ENCODE measurements at places on chromosomes 13 and 19.

DNA sequence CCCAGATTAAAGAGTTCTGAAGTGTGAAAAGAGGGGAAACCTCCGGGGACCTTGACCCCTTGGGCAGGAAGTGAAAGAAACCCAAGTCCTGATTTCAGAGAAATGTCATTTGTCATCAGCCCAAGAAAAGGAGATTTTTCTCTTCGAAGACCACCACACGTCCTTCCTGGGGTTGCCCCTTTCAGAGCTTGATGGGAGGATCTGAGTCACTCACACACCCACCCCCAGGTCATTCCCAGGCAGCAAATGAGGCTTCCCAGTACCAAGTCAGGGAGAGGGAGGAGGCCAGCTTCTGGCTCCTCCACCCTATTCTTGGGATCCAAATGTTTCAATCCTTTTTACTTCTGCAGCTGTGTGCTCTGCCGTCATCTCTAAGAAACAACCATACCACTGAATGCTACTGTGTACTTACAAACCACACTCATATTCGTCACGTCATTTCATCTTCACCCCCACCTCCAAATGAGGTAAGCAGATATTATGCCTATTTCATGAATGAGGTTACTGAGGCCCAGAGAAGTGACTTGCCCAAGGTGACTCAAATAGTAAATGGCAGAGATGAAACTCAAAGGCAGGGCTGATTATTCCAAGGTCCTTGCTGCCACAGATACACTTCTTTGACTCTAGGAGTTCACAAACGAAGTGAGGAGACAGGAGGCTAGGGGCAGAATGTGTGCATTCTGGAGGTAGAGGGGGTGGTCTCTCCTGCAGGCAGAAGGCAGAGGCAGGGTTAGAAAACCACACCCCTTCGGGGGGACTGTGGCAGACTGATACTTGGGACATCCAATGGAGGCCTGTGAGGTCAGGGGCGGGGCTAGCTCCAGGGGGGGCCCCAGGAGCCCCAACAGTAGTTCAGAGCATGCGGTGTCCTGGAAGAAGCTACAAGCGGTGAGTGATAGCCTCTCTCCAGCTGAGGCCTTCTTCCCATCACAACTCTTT lies 5.0 kb upstream of the KMT2B start:
- peak; percentile 2 for ATAC-seq

GRCh38 chr13:100581504-100581903 lies 7.1 kb downstream of the GGACT start:
- ATAC-seq = no peak

DNA sequence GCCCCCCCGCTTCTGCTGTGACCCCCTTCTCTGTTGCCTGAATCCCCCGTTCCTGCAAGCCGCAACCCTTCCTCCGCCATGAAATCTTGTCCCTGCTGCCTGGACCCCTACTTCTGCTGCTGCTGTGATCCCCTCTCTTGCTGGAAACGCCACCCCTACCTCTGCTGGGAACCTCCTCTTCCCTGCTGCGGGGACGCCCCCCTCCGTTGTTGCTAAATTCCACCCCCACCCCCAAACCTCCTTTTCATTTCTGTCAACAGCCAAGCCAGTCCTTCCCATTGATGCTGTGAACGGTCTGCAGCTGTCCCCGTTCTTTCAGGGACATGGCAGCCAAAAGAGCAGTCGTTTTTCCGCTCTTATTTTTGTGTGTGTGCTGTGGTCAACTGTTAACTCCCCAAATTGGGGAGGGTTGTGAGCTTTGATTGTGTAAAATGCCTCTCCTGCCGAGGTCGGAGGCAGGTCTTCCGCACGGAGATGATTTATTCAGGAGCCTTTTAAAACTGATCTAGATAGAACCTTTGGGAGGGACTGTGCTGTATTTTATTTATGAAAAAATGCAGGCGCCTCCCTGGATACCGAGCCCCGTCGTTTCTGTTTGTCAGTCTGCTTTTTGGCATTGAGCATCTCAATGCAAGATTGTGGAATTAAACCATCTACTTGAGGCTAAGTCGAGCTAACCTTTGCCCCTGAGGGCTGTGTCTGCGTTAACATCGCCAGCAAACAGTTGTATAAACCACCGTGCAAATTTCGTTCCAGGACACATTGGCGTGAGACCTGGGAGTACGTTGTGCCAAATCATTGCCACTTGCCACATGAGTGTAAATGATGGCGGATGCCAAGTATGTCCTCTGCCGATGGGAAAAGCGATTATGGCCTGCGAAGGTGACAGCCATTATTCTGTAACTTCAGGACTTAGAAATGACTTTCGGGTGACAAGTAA lies 27.9 kb upstream of the NDUFS7 start:
- peak; percentile 49 for ATAC-seq

DNA sequence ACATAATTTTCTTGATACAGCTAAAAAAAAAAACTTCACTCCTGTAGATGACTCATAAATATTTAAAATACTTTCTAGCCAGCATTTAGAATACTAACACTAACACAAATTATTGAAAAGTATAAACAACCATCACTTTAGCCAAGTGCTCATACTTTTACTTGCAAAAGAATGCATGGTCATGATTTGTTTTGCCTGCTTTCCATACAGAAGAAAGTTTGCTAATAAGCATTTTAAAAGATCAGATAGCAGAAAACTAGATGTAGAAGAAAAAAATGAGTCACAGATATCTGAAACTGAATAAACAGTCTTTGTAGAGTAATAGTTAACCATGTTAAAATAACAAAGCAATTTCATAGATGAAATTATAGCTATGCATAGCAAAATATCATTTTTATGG lies 2280.4 kb upstream of the PCDH20 start:
- no peak for ATAC-seq

DNA sequence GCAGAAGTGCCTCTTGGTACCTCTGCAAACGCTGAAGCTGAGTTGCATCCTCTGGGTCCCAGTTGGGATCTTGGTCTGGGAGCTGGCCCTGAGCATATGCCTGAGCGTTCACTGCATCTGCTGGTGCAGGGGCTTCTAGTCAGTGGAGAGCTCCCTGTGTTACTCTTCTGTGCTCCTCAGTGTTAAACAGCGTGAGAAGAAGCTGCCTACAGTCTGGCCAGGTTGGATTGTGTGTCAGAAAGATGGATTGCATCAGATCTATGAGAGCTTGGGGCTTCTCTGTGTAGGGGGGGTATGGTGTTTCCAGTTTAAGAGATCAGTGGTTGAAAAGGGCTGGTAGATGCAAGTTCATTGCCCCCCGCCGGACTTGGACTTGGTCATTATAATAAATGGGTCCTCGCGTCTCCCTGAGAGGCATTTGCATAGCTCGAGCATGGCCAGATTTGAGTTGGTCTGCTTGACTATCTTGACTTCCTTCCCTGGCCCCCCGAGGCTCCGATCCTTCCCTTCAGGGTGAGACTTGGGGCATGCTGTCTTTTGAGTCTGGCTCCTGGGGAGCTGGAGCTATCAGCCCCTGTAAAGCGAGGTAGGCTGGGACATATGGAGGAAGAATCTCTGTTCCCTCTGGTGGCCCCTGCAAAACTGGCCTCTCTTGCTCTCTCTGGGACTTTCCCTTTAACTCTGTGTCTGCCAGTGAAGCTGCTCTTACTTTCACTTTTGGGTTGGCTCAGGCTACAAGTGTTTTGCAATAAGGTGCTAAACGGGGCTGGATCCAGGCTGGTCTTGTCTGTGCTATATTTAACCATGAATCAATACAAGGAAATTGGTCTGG lies 52.9 kb downstream of the OR10H4 start:
- ATAC-seq = no peak

- no peak for ATAC-seq
Measured at GRCh38 chr13:41361491-41361890, 50.4 kb downstream of the NAA16 start.

GRCh38 chr19:34692549-34692948 lies 15.1 kb downstream of the ZNF302 start:
- ATAC-seq = no peak

DNA sequence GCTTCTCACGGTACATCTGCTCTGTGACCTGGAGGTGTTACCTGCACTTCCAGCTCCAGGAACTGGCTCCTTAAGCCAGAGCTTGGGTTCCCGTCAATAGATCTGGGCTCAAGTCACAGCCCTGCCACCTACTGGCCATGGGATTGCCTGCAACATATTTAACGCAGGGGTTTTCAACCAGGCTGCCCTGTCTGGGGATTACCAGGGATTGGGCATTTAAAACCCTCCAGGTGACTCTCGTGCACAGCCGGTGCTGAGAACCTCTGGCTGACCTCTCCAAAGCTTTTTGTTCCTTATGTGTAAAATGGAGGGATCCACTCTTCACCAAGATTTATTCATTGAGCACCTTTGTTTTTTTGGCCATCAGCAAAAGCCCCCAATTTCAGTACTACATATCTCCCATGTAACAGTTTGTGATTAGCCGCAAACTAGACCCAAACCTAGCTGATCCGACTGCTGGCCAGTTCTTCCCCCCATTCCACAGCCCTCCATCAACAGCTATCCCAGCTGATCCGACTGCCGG lies 76.6 kb upstream of the STK24 start:
- peak; percentile 92 for ATAC-seq

DNA sequence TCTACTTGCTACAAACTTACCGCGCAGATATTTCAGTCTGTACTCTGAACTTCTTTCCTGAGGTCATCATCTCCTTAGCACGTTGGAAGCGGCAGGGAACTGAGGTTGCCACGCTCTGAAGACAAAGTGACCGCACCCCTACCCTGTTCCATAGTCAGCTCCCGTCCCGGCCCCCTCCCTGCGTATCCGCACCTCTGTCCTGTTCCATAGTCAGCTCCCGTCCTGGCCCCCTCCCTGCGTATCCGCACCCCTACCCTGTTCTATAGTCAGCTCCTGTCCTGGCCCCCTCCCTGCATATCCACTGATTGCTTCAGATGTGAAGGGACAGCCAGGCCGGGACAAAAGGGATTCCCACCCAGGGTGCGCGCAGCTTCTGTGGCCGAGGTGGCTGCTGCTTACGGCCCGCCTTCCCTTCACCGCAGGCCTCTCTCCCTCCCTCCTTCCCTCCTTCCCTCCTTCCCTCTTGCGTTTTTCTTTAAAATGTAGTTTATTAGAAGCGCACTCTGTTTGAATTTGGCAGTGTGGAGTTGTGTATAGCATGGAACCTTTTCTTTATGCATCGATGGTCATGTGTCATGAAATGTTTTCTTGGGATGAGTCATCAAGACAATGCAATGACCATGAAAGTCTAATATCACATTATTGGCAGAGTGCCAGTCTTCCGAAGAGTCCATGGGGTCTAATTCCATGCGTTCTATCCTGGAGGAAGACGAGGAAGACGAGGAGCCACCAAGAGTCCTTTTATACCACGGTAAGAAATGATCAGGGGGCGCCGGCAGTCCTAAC lies 21.9 kb upstream of the NDUFS7 start:
- ATAC-seq = peak; percentile 80

DNA sequence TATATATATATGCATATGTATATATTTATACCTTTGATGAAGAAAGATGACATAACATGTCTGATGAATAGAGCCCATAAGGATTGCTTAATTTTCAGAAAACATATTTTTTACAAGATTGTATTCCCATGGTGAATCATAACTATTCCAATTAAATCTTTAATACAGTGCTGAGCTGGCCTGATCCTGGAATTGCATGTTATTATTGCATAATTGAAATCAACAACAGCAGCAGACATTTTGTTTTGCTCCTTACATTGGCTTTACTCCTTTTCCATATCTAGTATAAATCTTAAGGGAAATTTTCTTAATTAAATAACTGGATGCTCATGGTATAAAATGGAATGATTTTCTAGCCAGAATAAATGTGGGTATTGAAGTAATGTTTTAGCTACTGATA lies 22.0 kb downstream of the POSTN start:
- ATAC-seq = no peak

GRCh38 chr13:77377016-77377415 lies 50.1 kb upstream of the MYCBP2 start:
- no peak for ATAC-seq

DNA sequence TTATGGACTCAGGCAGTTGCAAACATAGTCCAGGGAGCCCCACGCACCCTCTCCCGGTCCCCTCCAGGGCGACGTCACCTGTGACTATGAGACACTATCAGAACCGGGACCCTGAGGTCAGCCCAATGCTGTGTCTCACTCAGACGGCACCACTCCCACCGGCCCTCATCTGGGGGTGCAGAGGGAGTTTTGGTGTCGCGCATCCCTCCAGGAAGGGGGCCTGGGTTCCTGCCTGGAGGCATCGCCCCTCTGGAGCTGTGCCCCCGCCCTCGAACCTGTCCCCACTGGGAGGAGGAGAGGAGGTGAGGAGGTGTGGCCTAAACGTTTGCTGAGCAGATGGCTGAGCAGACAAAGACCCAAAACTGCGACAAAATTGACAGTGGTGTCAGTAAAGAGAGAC lies 51.2 kb downstream of the GADD45B start:
- no peak for ATAC-seq

DNA sequence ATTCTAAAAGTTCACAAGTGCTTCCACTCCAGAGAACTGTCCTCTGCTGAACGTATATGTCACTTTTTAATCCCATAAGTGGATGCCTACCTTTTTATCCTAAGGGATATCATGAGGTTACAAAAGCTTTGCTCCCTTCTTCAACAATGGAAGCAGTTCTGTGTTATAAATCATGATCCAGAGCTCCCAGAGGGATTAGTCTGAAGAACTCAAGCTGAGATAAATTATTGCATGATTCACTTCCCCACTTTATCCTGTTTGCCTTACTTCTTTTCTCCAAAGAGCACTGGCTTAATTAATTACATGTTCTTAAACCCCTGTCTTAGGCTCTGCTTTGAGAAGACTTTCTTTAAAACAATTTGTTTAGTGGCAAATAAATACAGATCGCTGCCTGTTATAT lies 246.7 kb downstream of the PCDH17 start:
- peak; percentile 49 for ATAC-seq

DNA sequence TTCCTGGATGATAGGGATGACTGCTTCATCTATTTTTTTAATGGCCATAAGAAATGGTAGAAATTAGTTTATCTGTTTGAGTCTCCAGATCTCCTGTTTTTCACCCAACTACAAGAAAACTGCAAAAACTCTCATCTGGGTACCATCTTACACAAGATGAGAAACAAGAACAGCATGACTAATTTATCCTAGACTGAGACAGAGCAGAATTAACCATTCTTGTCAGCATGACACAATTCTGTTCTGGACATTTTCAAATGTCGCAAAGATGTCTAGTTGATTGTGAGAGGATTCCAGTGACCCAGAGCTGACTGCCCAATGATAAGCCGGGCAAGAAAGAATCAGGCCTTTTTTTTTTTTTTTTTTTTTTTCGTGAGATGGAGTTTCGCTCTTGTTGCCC lies 12.8 kb downstream of the ZNF43 start:
- ATAC-seq = no peak

- peak; percentile 74 for ATAC-seq
Measured at GRCh38 chr19:35063940-35064818, 22.7 kb downstream of the HPN start.

- no peak for ATAC-seq
Measured at GRCh38 chr13:63344711-63345110, 1929.1 kb upstream of the PCDH20 start.

GRCh38 chr13:29571876-29572570 lies 23.5 kb downstream of the SLC7A1 start:
- no peak for ATAC-seq

DNA sequence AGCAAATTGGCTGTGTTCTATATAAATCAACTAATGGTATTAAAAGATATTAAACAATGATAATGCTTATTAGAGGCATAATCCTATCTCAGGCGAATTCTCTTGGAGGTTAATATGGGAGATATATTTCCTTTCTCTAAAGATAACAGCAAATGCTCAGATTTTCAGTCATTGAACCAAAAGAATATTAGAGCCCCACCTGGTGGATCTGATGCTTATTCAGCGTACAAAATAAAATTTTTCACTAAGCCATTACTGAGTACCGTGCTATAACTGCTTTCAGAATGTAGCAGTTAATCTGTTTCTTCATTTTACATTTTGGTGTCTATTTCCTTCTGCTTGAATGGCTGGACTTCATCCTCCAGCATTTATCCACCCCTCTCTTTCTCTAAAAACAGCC lies 143.3 kb upstream of the IPO5 start:
- peak; percentile 52 for ATAC-seq

GRCh38 chr19:57010541-57010940 lies 109.2 kb upstream of the USP29 start:
- ATAC-seq = no peak

Measured in motor neuron (in vitro differentiated cells).